Temporal lobe (tissue), 4 donors: ENCODE measurements at places on chromosomes 5 and 9. TPM values are rescaled to one million over a fixed set of nuclear protein-coding genes. Genes with fewer than 3 reads are reported as not detected.

SMC5 gene
- 19.9 TPM for total RNA-seq

OSTF1 gene
- 9.3 TPM for total RNA-seq

PGM5 gene
- total RNA-seq: 3.4 TPM

LCN1 gene
- total RNA-seq: not detected

MSX2 gene
- total RNA-seq: not detected

FOXI1 gene
- total RNA-seq: not detected

GHR gene
- total RNA-seq: 1.7 TPM

CCDC180 gene
- 10.3 TPM for total RNA-seq

OCLN gene
- 6.9 TPM for total RNA-seq

KIAA0825 gene
- total RNA-seq: 25.1 TPM

SPINK5 gene
- 0.25 TPM for total RNA-seq

RANBP6 gene
- total RNA-seq: 50.2 TPM

CDC26 gene
- 14.5 TPM for total RNA-seq

TDRD7 gene
- total RNA-seq: 19.7 TPM

C9orf78 gene
- total RNA-seq: 35.7 TPM

ALDH1A1 gene
- total RNA-seq: 0.98 TPM

LCN9 gene
- not detected for total RNA-seq

CDC37L1 gene
- 24.1 TPM for total RNA-seq

ATP10B gene
- total RNA-seq: 3.9 TPM

C5orf34 gene
- total RNA-seq: 2.5 TPM

SARDH gene
- 2.2 TPM for total RNA-seq

SLCO6A1 gene
- total RNA-seq: 0.25 TPM

FBXW5 gene
- total RNA-seq: 41.8 TPM

STOML2 gene
- total RNA-seq: 27.5 TPM

STPG3 gene
- total RNA-seq: not detected

CCNJL gene
- total RNA-seq: 2.2 TPM

CCL28 gene
- total RNA-seq: 0.49 TPM

SLC9A3 gene
- total RNA-seq: 0.98 TPM

MZB1 gene
- total RNA-seq: not detected

C9 gene
- not detected for total RNA-seq

SEMA5A gene
- 17.9 TPM for total RNA-seq
